Epithelial cell of umbilical artery (primary cell): ENCODE measurements at places on chromosomes 5 and 9. TPM values are rescaled to one million over a fixed set of nuclear protein-coding genes. Genes with fewer than 3 reads are reported as not detected.

The ERCC8 gene
- 16.7 and 25.0 TPM in 2 replicates for total RNA-seq

The RNF183 gene
- not detected in 2 replicates for total RNA-seq

The NSD1 gene
- 27.6 and 48.8 TPM in 2 replicates for total RNA-seq

The GBA2 gene
- 110 and 138 TPM in 2 replicates for total RNA-seq

The COL15A1 gene
- under 0.01 and 0.30 TPM in 2 replicates for total RNA-seq

The TICAM2 gene
- 1.3 and 1.5 TPM in 2 replicates for total RNA-seq

The CEL gene
- total RNA-seq, result not detected in 2 replicates

The QRFP gene
- not detected in 2 replicates for total RNA-seq
